Ammon's horn (tissue), 1 donor: ENCODE measurements at places on chromosomes 2 and 18.
A peak's percentile ranks its signal among the peaks of the same experiment; 100 is the strongest.

- no peak for DNase-seq
Measured at GRCh38 chr2:100919316-100919715, 82.8 kb upstream of the RPL31 start.

DNA sequence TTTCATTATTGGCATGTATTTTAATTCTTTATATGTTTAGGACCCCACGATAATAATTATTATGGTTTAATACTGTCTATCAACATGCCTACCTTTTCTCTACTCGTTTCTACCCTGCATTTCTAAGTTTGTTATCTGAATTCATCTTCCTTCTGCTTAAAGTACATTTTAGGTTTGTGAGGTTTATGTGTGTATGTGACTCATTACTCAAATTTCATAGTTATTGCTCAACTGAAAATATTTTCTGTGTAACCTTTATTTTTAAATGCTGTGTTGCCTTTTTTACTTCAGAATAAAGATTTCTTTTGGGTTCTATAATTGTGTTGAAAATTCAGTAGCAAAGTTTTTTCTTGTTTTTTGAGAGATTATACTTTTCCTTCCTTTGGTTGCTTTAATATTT, 933.9 kb upstream of the LRRTM1 start:
- DNase-seq = no peak

- no peak for DNase-seq
Measured at GRCh38 chr18:76654577-76654976, 159.5 kb upstream of the ZNF516 start.

- no peak for DNase-seq
Measured at GRCh38 chr2:16189029-16189835, 248.9 kb downstream of the MYCN start.

DNA sequence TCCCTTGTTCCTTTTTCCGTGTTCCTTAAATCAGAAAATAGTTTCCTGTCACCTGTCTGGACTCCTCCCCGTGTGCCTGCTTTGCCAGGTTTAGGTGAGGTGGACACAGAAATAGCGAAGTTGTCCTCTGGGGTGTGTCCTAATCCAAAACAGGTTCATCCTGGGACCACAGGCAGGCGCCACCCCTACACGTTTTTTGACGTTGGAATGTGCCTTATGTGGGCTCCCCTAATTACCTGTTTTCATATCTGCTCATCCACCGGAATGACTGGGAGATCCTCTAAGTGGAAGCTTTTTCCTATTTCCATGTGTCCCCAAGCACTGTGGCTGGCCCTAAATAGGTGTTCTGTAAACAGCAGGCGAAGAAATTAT, 49.0 kb upstream of the PAIP2B start:
- no peak for DNase-seq

GRCh38 chr18:58541789-58542425, 87.0 kb downstream of the ALPK2 start:
- DNase-seq = no peak

GRCh38 chr2:85711578-85712060, 17.5 kb downstream of the GNLY start:
- no peak for DNase-seq

DNA sequence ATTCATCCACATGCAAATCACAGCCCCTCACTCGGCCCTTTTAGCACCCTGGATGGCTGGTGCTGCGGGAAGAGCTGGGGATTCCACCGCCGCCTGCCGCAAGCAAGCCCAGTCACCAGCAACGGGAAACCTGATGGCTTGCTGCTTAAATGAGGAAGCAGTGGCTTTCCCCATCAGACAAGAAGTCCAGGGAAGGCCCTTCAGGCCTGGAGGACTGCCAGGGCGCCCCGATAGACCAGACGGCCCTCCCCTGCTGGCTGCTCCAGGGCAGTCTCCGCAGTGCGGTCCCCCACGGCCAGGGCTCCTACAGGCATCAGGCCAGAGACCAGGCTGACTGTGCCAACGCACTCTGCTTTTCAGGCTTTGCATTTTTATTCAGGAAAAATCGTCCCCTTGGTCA, 439.1 kb downstream of the EIPR1 start:
- DNase-seq = peak; percentile 53

DNA sequence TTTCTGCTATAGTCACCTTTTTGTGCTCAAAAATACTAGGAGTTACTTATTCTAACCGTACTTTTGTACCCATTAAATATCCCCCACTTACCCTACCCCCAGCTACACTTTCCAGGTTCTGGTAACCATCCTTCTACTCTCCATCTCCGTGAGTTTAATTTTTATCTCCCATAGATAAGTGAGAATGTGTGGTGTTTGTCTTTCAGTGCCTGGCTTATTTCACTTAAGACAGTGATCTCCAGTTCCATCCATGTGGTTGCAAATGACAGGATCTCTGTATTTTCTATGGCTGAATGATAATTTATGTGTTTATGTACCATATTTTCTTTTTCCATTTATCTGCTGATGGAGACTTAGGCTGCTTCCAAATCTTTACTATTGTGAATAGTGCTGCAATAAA, 323.3 kb downstream of the ZNF804A start:
- DNase-seq = no peak

DNA sequence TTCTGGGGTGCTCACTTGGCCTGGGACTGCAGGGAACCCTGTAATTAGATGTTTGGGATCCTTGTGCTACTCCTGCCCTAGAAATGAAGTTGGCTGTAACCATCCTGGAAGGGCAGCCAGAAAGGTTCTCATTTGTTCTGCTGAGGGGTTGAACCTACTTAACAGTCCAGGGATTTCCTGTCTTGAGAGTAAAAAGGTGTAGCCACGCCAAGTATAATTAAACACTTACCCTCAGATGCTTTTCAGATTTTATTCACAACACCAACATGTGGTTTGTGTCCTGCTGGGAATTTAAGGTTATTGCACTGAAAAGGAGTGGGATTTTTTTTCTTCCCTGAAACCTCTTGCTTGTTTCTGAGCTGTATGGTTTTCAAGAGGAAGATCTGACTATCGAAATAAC, 222.4 kb upstream of the APCDD1 start:
- peak; percentile 54 for DNase-seq

DNA sequence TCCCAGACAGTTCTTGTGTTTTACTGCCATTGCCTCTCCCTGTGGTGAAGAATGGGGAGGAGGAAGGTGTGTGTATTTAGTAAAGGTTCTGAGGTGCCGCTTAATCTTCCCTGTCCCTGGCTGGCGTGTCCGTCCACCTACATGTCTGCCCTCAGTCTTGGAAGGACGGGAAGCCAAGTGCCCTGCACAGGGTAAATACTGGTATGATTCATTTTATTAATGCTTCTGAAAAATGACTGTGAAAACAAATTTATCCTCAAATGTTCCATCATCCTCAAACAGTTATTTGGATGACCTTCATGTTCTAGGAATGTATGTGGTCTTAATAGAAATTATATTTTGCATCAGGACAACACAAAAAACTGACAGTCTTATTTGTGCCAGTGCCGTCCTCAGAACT, 6.6 kb downstream of the EPAS1 start:
- DNase-seq = no peak

- DNase-seq = no peak
Measured at GRCh38 chr2:43312755-43313641, 86.6 kb upstream of the ZFP36L2 start.

DNA sequence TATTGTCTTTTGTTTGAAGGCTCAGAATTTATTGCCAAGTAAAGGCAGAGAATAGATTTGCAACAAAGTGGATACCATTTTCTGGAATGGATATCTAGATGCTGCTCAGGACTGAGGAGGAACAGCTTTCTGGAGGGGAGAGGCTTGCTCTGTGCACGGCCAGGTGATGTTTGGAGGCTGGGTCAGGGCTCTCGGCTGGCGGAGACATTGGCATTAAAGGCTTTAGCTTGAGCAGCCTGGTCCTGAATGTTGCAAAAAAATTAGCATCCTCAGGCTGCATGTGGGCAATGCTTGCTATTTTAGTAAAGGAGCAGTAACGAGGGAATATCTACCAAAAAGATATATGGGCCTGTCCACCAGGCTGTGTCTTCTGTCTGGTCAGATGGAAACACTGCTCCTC, 20.4 kb downstream of the RNF144A start:
- no peak for DNase-seq

GRCh38 chr2:241637795-241638660, 535 bp downstream of the ATG4B start:
- no peak for DNase-seq

DNA sequence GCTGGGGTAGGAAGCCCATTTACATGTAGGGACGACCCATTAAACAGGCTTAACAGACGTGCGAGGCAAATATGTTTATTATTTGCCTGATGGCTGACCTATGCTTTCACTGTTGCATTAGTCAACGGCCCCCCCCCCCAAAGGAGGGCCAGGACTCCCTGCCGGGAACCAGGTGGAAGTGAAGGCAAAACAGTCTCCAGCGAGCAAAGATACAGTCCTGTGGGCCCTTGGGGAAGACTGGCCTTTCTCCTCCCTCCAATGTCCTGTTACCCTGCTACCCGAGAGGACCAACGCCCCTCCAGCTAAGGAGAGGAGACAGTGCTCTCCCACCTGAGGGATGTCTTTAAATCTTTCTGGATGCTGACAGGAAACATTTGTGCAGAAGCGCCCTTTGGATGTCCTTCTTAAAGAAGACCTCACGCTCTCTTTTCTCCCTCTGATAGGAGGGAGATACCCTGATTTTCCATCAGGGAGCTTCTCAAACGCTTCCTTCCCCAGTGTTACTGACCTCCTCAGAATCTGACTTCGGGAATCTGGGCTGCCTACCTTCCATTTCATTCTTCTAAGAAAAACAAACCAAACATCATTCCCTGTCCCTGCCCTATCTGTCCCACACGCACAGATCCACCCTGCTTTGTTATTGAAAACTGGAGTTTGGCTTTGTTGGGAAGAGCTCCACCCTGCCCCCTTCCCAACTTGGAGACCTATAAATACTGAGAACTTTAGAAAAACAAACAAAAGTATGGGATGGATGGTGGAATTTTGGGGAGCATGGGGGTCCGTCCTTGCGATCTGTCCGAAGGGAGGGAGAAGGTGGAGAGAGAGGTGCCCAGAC, 135.9 kb upstream of the SIX3 start:
- no peak for DNase-seq

GRCh38 chr18:79914614-79915160, 36.8 kb downstream of the SLC66A2 start:
- DNase-seq = no peak
